Osteoblast (primary cell): ENCODE measurements at places on chromosomes 12 and 14. TPM values are rescaled to one million over a fixed set of nuclear protein-coding genes. Genes with fewer than 3 reads are reported as not detected.

STYK1 gene
- under 0.01 TPM in 2 replicates for total RNA-seq

DNA sequence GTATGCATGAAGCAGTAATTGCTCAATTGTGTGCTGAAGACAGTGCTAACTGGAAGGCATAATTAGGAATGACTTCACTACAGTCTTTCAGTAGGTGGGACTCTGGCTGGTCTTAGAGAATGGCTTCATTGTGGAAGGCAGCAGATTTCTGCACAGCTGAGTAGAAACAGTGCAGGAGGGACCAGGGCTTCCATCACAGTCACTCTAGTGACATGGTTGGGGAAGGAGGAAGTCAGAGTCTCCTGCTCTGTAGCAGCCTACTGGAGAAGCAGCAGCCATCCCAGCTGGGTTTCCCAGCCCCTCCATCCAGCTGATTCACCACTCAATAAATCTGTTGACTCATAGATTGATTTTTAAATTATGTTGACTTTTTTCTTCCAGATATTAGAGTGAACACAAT is 80.6 kb upstream of the DBX2 start:
- no peak for DNase-seq

ACSM4 gene
- total RNA-seq, result not detected in 2 replicates

DNA sequence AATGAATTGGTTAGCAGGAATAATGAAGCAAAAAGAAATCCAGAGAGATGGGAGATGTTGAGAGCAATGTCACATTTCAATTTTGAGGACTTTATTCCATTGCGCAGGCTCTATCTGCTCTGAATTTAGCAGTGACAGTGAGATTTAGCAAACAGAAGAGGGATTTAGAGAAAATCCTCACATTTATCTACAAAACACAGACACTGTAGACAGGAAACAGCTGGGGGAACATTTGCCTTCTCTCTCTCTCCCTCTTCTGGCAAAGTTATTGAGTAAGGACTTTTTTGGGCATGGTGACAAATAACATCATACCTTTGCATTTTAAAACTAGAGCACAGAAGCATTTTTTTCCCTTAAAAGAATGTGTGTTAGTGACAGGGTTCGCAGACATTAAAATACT is at the start of gene IGF1:
Gene IGF1 (minus strand): TSS at position 158 of the 400 bp plus-strand sequence. CDS start 182 bp downstream, outside the sequence.
- no peak for DNase-seq

CLEC4A gene
- 0.29 and 0.72 TPM in 2 replicates for total RNA-seq

OR10P1 gene
- total RNA-seq, result not detected in 2 replicates

DNA sequence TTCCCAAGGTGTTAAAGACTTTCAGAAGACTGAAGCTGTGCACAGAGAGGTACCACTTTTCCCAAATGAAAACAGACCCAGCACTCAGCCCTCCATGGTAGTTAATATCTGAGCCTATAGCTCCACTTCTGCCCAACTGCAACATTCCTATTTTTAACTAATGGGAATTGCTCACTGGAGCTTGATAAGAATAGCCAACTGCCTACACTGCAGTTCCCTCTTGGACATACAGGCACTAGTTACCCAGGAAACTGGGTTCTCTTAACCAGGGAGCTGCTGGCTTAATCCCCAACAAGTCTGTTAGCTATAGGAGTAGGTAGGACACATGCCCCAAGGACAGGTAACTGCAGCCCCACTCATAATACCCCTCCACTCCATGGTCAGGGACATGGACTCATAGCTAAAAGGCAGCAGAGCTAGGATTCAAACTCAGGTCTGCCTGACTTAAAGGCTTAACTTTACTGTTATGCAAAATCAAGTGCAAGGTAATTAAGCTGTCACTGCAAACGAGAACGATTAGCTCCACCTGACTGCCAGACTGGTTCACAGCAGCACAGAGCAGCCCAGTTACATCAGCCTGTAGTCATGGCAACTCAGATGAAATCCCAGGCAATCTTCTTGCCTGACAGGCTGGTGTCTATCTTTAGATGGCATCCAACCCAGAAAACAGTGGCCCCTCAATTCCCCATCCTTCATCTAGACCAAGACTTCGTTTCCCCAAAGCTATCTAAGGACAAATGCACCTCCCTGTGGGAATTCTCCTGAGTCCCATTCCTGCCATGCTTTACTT is 77.1 kb upstream of the ACTN1 start:
- peak; percentile 18 for DNase-seq

DNA sequence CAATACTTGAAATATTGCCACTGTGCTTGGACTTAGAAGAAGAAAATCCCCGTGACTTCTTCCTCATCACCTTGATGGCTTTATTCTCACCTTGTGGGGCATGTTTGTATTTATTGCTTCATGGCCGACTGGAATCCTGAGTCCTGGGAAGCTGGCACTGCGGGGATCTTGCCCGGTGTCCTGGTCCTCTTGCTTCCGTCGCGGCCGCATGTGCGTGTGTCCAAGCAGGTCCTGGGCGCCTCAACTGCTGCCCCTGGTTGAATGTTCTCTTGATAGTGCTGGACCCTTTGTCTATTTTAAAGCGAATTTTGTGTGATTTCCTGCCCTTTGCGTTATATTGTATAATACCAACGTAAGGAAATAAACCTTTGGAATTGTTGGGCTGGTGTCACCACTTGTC is 6.3 kb upstream of the PUS1 start:
- DNase-seq, result peak; percentile 72

- peak; percentile 96 for DNase-seq
Observed at GRCh38 chr12:64404470-64405256, 471 bp downstream of the XPOT start.

LRRK2 gene
- total RNA-seq, result 5.0 and 5.1 TPM in 2 replicates
